Left colon (tissue), 2 donors: ENCODE measurements at places on chromosomes 5 and 9. TPM values are rescaled to one million over a fixed set of nuclear protein-coding genes. Genes with fewer than 3 reads are reported as not detected.

The ABO gene
- 95.1 TPM for total RNA-seq

The KCNV2 gene
- total RNA-seq, result not detected

The CDH18 gene
- not detected for total RNA-seq

The NUTM2G gene
- not detected for total RNA-seq

The ENG gene
- 15.1 TPM for total RNA-seq

The MXD3 gene
- 8.3 TPM for total RNA-seq

The CACFD1 gene
- total RNA-seq, result 75.4 TPM

GRCh38 chr5:174326372-174326771 is 280.9 kb downstream of the NSG2 start:
- DNase-seq, result no peak

GRCh38 chr5:112604732-112605630 is 132.7 kb upstream of the APC start:
- peak; percentile 23 for DNase-seq

- no peak for DNase-seq
Measured at GRCh38 chr5:68232277-68232676, 16.7 kb downstream of the PIK3R1 start.

- no peak for DNase-seq
Measured at GRCh38 chr5:137580030-137580429, 80.9 kb upstream of the SPOCK1 start.

- DNase-seq, result no peak
Measured at GRCh38 chr5:147375151-147375550, 134.7 kb downstream of the DPYSL3 start.

DNA sequence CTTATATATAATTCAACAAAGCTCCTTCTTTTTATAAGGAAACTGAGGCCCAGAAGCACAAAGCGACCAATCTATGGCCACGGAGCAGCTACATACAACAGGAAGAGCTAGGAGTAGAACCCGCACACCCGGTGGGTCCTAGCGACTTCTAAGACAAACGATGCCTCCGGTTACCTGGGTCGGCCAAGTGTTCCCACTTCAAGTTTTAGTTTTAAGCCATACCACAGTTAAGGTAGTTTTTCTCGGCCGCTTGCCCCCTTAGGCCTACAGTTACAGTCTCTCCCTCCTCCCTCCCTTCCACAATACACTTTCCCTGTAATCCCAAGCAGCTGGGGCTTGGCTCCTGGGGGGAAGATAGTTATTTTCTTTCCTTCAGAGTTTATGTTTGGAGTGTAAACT is 533 bp downstream of the SREK1IP1 start:
- peak; percentile 37 for DNase-seq

DNA sequence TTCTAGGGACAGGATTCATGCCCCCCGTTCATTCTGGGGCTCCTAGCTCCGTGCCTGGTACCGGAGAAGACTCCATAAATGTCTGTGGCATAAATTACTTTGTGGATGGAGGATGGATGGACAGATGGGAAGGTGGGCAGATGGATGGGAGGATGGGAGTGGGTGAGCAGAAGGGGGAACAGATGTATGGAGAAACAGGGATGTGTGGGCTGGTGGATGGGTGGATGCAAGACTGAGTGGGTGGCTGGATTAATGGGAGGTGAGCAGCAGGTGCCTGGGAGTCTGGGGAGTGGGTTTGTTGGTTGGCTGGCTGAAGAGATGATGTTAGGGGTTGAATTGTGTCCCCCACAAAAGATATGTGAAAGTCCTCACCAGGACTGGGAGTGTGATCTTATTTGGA is 43.5 kb downstream of the SARDH start:
- DNase-seq, result no peak

- DNase-seq, result no peak
Measured at GRCh38 chr9:134678666-134679443, 37.3 kb downstream of the COL5A1 start.

- peak; percentile 35 for DNase-seq
Measured at GRCh38 chr9:2241461-2241835, 226.3 kb downstream of the SMARCA2 start.

- DNase-seq, result no peak
Measured at GRCh38 chr9:78032730-78033457, 1.3 kb upstream of the GNAQ start.

DNA sequence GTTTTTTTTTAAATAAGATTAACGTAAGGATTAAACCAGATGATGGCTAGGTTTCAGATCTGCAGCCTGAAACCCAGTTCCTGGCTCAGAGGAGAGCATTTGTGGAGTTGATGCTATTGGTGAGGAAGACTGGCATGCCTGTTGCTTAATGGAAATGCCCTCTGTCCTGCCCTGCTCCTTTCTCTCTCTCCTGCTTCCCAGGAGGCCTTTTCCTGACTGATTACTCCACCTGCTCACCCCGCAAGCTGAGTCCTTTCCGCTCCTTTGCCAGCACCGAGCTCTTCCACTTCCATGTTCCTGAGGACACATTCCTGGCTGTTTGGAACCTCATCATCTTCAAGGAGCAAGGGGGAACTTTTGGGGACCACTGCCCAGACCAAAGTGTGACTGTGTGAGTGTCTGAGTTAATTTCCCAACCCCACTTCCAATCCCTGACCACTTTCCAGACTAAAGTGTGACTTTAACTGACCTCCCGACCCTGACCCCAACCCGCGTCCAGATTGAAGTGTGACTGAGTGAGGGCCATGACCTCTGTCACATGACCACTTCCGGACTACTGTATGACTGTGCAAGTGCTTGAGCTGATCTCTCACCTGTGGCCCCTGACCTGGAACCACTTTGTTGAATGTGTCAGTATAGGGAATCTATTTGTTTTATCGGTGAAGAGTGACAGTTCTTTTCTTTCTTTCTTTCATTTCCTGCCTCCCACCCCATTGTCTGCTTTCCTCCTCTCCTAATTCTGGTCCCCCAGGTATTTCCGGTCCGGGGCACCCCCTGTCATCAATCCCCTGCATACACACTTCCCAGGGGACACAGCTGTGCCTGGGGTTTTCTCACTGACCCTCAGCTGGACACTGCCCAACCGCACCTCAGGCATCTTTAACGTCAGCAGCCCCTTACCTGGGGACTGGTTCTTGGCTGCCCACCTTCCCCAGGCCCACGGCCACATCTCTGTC is 5.5 kb downstream of the TMEM8B start:
- no peak for DNase-seq

DNA sequence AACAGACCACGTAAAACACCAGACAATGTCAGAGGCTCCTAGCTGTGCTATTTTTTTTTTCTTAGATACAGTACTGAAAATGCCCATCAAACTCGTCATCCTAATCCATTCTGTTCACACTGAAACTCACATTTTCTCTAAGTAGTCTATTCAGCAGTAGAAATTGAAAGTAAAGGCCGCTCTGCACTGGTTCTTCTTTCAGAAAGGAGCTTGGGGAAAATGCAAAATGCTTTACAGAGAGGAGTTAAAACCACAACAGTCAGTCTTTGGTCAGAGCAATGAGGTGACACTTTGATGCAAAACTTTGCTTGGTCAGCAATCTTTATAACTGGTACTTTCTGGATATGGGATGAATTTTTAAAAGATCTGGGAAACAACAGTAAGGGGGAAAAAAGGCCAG is 43.8 kb upstream of the SUSD1 start:
- DNase-seq, result no peak

DNA sequence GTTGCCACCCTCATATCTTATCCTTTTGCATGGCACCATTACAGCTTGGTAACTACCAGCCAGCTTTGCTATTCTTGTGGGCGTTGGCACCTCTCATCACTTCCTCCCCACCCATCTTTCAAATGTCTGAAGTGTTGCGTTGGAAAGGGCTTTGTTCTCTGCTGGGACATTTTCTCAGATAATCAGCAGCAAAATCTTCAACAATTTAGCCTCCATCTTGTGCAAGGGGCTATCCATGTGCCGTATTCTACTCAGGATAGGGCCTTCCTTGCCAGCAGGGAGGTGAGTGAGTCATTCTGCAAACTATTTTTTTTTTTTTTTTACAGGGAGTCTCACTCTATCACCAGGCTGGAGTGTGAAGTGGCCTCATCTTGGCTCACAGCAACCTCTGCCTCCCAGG is 62.1 kb upstream of the NUDT12 start:
- no peak for DNase-seq

DNA sequence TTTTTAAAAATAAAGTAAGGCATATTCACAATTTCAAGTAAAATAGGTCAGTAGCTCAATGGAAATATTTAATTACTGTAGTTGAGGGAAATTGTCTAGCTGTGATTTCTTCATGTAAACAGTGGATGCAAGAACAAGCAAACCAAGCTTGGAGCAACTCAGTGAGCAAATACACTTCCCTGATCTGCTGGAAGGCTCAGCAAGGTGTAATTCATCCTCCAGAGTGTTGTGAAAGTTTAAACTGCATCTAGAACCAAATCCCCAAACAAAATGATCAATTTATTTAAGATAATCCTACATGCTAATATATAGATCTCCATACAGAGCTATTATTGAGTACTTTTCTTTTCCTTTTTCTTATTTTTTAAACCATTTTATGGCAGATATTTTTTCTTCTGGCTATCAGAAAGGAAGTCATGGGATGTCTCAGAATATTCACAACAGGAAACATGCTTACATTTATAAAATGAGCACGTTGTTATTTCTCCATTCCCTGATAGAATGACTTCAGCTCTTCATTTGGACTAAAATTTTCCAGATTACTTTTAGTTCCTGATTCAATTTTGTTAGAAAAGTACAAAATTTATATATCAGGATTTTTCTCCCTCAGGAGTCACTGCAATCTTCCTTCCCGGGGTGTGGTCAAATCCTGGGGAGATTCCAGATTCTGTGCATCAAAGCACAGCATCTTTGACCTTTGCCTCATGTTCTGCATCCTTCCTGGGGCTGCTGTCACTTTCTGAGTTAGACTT is 219.2 kb upstream of the ELL2 start:
- DNase-seq, result no peak

- no peak for DNase-seq
Measured at GRCh38 chr5:78661044-78661443, 12.5 kb upstream of the LHFPL2 start.

DNA sequence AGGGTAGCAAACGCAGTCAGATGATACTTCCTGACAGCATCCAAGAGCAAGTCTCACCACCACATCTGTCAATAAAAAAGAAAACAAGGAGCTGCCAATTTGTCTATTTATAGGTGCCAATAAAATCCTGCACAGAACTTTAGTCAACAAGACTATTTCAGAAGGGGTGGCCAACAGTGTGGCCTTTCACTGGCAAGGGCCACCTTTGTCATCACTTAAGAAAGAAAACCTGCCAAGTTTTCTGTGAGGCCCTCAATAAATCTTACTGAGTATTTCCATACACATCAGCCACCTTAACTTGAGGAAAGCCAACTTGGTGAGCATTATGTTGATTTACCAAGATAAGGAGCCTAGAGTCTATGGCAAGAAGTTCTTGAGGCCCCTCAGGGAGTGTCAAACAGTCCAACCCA is 312.3 kb downstream of the ENC1 start:
- DNase-seq, result no peak

GRCh38 chr5:139664086-139664693 is 16.0 kb downstream of the CXXC5 start:
- no peak for DNase-seq
